NCI-H2029 treated with DMSO at 0.1 percent for 48 hours (cell line): ENCODE measurements at places on chromosomes 4 and X.

DNA sequence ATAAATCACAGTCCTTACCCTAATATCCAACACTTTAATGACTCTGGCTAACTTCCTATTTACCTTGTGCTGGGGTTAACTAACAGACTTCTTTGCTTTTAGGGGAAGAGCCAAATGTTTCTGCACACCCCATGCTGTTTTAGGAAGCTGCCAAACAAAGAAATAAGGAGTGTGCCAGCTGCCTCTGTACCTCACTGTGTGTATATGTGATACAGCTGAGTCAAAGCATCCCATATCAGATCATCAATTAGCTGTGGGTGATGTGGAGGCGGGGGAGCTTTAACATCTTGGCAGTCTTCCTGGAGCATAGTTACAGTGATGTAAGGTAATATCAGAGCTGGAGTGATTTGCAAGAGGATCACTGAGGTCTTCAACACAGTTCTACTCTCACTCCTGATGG is 95.4 kb downstream of the COL25A1 start:
- no peak for DNase-seq

DNA sequence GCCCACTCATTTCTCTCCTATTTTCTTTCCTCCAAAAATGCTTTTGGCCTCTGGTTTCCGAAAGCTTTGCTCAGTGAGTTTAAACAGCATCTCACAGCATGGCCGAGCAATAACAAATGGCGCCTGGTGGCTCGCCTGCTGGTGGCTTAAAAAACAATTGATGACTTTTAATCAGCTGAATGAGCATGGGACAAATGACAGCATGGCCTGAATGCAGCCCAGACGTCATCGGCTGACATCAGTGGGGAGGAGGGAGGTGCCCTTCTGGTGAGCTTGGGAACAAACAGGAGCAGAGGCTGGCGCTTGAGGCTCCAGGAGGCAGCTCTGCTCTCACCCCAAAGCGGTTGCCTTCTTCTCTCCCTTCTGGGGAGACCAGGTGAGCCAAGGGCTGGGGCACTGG is 286.4 kb downstream of the BCOR start:
- DNase-seq: no peak

- DNase-seq: no peak
These were observed 75.3 kb downstream of the PPARGC1A start for GRCh38 chr4:23814587-23814986.

GRCh38 chr4:13171292-13172057 is 312.7 kb downstream of the RAB28 start:
- DNase-seq: no peak

GRCh38 chr4:144547678-144548298 is 98.2 kb upstream of the HHIP start:
- no peak for DNase-seq

DNA sequence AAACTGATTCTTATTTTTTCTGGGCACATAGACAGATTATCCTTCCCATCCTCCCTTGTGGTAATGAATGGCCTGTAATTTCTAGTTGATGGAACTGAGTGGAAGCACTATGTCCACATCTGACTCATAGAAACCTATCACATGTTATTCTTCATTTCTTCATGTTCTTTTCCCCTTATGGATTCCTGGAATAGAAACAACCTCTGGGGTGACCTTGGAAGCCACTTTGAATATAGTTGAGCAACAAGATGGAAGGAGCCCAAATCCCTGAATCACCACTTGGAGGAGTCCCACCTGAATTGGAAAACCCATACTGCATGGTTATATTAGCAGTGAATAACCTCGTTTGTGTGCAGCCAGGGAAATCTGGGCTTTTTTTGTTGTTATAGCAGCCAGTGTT is 137.8 kb downstream of the MID1IP1 start:
- no peak for DNase-seq

DNA sequence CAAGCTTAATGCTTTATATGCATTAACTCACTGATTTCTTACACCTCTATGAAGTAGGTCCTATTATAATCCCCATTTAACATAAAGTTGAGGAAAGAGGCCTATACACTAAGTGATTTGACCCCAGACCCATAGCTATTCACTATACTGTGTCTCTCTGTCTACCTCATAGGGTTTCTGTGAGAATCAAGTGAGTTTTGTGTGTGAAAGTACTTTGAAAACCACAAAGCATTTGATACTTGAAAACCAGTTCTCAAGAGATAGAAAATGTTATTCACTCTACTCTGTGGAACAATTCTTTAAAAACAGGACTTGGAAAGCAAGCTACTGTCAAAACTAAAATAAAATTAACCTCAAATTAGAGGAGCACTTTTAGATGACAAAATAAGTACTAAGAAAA is 35.0 kb downstream of the SHROOM3 start:
- DNase-seq: no peak
